Mucosa of descending colon (tissue), 3 donors: ENCODE measurements at places on chromosomes 4 and X.

GRCh38 chr4:52861171-52861823 is 820 bp upstream of the RASL11B start:
- DNase-seq = no peak

DNA sequence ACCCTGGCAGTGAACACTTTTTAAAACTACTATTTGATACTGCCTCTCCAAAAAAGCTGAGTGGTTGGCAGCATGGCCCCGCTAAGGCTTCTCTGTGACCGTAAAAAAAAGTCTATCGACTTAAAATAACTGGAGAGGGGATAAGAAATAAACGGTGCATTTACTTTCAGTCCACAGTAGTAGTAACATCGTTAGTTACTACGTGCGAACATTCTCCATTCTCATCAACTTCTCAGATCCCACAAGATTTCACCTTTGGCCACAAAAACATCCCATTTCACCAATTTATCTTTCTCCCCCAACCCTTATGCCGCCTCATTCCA is 524 bp upstream of the EXOSC9 start:
- DNase-seq = no peak

- no peak for DNase-seq
Observed at GRCh38 chr4:17288151-17288550, 223.7 kb downstream of the QDPR start.

GRCh38 chr4:158786121-158786601 is 17.3 kb downstream of the FNIP2 start:
- no peak for DNase-seq

- DNase-seq = no peak
Observed at GRCh38 chrX:107348051-107348450, 101.4 kb upstream of the FRMPD3 start.

- DNase-seq = no peak
Observed at GRCh38 chrX:97633798-97634197, 750.1 kb downstream of the RPA4 start.

GRCh38 chr4:114613560-114613959 is 15.0 kb downstream of the UGT8 start:
- no peak for DNase-seq

DNA sequence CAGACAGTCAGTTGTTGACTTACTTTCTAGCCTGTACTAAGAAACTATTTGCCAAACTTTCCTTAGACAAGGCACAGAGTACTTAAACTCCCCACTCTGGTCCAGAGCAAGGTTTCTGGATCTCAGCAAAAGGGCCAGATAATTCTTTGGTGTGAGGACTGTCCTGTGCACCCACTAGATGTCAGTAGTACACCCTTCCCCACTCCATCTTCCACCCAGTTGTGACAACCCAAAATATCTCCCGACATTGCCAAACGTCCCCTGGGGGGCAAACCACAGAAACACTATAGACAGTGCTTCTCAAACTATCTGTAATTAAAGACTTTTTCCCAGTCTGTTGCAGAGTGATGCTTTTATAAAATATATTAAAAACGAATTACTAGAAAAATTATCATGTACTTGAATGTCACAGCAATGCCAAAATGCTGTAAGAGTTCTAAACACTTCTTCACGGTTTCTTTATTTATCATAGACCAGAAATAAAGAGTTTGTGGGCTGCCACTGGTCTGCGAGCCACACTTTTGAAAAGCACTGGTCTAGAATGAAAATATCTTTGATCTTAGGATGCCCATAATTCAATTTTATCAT is 203.5 kb downstream of the PRDM5 start:
- peak; percentile 33 for DNase-seq

DNA sequence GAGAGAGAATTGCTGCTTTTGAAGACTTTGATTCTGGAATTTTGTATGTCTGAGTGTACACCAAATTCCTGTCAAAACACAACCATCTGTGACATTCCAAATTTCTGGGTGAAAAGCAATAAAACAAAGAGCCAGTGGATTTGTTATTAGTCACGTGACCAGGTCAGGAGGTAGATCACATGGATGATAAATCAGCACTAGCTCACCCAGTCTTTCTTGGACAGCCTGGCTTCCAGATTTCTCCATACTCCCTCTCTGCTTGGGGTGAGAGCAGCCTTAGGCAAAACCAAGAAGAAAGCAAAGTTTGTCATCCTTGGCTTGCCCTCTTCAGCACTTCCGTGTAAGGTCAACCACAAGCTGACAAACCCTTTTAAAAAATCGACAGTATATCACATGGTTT is 194.2 kb downstream of the CLCN4 start:
- no peak for DNase-seq

- DNase-seq = no peak
Observed at GRCh38 chrX:123988423-123989111, 27.1 kb downstream of the STAG2 start.

DNA sequence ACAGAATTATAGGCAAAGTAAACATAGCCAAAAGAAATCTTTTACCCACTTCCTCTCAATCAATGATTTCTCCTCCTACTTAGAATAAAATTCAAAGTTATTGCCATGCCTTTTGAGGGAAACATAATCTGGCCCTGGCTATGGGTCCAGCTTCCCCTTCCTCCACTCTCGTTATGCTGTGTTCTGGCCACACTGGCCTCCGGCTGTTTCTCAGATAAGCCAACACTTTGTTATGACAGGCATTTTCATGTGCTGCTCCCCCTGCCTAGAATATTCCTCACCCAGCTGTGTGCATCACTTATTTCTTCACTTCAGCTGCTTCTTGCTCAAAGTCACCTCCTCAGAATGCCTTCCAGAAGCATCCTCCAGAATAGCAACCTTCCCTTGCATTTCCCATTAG is 386.6 kb upstream of the AADAT start:
- no peak for DNase-seq

- DNase-seq = no peak
Observed at GRCh38 chrX:19611636-19612376, 96.5 kb upstream of the MAP3K15 start.

DNA sequence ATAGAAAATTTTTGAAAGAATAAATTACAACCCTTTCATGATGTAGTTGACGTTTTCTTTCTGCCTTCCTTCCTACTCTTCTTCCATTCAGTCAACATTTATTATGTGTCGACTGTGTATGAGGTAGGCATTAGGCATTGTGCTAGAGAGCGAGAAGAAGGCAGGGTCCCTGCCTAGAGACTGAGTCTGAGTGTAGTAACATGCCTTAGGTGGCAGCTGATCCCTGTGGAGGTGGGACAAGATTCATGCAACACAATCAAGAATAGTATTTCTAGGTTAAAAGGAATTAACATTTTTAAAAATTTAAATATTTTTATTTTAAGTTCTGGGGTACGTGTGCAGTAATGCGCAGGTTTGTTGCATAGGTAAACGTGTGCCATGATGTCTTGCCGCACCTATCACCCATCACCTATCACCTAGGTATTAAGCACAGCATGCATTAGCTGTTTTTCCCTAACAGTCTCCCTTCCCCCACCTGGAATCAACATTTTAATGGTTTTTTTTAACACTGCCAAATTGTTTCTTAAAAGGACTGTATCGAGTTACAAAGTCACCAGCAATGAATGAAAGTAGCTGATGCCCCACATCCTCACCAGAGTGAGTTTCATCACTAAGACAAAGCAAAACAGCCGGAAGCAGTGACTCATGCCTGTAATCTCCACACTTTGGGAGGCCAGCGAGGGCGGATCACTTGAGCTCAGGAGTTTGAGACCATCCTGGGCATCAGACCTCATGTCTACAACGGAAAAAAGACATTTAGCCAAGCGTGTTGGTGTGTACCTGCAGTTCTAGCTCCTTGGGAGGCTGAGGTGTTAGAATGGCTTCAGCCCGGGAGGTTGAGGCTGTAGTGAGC is 84.0 kb downstream of the WWC2 start:
- DNase-seq = no peak

DNA sequence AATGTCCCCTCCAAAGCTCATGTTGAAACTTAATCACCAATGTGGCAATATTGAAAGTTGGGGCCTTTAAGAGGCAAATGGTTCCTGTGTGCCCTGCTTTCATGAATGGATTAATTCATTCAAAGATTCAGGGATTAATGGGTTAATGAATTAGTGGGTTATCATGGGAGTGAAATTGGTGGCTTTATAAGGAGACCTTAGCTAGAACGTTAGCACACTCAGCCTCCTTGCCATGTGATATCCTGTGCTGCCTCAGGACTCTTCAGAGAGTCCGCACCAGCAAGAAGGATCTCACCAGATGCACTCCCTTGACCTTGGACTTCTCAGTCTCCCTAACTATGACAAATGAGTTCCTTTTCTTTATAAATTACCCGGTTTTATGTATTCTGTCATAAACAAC is 2.6 kb upstream of the WDR19 start:
- DNase-seq = no peak

GRCh38 chrX:68681443-68681941 is 34.0 kb downstream of the STARD8 start:
- DNase-seq = no peak

DNA sequence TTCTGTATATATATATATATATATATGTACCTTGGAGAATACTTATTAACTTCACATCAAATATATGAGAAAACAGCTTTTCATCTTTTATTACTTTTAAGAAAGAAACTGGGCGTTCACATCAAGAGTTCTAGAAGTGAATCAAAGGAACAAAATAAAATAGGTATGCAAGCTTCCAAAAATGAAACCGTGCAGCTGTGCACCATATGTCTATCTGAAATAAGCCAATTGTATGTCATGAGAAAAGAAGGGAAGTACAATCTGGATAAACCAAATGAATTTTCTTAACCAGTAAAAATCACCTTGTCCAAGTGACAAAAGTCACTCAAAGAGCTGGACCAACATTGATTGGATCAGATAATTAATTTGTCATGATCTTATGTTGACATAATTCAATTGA is 405.4 kb upstream of the TECRL start:
- no peak for DNase-seq

DNA sequence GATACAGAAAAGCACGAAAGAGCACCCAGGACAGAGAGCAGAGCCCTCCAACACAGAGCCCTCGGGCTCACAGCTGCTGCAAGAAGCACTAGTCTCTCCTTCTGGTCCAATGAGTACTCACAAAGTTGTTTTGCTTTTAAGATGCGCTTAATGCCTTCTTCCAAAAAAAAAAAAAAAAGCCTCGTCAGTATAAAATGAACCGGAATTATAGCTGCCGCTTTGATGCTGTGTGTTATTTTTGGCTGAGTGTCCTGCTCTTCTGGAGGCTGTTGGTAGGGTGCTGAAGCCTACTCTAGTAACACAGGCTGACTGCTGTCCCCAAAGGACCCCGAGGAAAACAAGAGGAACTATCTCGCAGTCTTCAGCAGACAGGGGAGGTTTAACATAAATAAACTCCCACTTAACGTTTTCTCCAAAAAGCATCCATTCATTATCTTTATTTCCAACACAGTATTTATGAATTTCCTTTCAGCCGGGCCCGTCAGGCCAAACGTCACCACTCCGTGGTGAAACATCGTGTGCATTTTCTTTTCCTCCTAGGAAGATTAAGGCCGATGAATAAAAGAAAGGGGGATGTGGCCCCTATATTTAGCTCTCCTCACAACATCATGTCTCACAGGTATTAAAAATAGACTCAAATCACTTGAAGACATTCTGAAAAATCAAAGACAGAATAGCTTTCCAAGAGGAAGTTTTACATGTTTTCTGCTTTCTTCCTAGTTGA is 213.7 kb upstream of the PPARGC1A start:
- no peak for DNase-seq

DNA sequence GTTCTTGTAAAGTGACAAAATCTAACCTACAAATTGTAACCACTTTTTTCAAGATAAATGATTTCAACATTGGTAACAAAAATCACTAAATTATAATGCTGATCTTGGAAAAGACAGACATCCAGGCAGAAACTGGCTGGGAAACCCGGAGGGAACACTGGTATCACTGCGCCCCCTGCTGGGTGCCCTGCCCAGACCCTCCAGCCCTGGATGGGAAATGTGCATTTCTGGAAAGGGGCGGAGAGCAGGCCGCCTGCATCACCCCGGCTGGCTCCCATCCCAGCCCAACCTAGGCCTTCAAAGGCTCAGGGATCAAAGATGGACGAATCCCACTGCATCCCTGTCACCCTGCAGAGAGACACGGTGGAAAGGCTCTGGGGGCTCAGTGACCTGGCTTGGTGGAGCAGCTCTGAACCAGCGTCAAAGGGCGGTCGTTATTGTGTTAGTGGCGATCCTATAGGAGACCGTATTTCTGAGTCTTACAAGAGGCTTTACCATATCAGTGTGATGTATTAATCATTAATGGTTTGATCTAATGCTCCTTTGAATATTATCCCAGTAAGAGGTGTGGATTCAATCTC is 37.3 kb downstream of the ACOX3 start:
- DNase-seq = peak; percentile 82
